ENCODE measurements at places on chromosomes 16 and 17. TPM values are rescaled to one million over a fixed set of nuclear protein-coding genes. Genes with fewer than 3 reads are reported as not detected.
A peak's percentile ranks its signal among the peaks of the same experiment; 100 is the strongest.

DNA sequence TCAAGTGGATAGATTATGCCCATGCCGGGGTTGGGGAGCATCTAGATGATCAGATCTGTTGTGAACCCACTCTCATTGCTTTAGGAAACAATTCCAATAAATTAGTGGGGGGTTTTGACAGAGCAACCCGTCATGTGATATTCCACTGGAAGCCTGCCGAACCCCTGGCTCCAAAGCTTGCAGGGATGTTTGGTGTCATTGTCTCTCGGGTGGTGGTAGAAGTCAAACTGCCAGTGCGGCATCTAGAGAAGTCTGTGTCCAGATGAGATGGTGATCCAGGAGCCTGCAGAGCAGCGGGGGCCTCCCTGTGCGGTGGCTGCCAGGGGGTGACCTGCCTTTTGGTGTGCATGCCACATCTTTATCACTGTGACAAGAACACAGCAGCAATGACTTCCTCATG, 91.7 kb downstream of the SHISA6 start:
- no peaks in the 10 kb centered on the region for H3K4me1 ChIP-seq
- H3K36me3 ChIP-seq, result no peaks in the 10 kb centered on the region
- no peaks in the 10 kb centered on the region for H3K27me3 ChIP-seq
- DNase-seq, result no peak
- no peak overlapping the region for H3K27ac ChIP-seq

DNA sequence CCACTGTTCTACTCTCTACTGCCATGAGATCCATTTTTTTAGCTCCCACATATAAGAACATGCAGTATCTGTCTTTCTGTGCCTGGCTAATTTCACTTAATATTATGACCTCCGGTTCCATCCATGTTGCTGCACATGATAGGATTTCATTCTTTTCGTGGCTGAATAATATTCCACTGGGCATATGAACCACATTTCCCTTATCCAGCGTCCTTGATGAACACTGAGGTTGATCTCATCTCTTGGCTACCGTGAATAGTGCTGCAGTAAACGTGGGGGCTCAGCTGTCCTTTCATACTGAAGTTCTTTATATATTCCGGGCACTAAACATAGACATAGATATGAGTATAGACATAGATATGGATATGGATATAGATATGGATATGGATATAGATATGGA, 109.3 kb upstream of the TNRC6C start:
- no peak overlapping the region for H3K4me3 ChIP-seq
- no peak overlapping the region for H3K27ac ChIP-seq
- no peak for DNase-seq
- H3K4me1 ChIP-seq, result peaks cover 31% of the 10 kb centered on the region
- no peaks in the 10 kb centered on the region for H3K27me3 ChIP-seq
- no peaks in the 10 kb centered on the region for H3K36me3 ChIP-seq

- H3K27ac ChIP-seq, result no peak overlapping the region
- H3K36me3 ChIP-seq, result no peaks in the 10 kb centered on the region
- H3K4me3 ChIP-seq, result no peak overlapping the region
- no peaks in the 10 kb centered on the region for H3K4me1 ChIP-seq
- H3K27me3 ChIP-seq, result no peaks in the 10 kb centered on the region
Observed at GRCh38 chr16:10514369-10515055, 65.9 kb downstream of the EMP2 start.

DNA sequence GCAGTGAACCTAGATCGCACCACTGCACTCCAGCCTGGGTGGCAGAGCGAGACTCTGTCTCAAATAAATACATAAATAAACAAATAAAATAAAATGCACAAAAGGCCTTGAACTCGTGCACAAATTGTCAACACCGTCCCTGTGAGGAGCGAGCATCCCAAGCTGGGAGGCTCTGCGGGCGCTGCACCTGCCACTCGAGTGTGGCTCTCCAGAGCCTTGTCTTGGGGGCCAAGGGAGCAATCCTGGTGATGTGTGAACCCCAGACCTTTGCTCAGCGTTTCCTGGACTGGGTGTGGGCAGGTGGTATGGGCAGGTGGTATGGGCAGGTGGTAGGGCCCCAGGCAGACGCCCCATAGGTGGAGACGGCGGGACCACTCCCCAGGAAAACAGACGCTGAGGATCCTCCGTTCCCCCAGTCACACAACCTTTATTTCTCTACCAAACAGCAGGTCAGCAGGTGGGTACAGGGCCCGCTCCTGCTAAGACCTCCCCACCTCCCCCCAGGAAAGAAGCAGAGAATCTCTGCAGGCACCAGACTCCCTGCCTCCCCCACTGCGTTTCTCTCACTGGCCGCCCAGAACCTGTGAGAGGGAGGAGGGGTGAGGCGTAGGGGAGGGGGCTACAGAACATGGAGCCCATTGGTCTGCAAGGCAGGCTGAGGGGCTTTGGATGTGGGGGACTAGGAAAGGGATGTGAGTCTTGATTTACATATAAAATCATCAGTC, 7.4 kb upstream of the P2RX1 start:
- H3K27me3 ChIP-seq, result no peaks in the 10 kb centered on the region
- DNase-seq, result no peak
- no peak overlapping the region for H3K4me3 ChIP-seq
- no peak overlapping the region for H3K27ac ChIP-seq

DNA sequence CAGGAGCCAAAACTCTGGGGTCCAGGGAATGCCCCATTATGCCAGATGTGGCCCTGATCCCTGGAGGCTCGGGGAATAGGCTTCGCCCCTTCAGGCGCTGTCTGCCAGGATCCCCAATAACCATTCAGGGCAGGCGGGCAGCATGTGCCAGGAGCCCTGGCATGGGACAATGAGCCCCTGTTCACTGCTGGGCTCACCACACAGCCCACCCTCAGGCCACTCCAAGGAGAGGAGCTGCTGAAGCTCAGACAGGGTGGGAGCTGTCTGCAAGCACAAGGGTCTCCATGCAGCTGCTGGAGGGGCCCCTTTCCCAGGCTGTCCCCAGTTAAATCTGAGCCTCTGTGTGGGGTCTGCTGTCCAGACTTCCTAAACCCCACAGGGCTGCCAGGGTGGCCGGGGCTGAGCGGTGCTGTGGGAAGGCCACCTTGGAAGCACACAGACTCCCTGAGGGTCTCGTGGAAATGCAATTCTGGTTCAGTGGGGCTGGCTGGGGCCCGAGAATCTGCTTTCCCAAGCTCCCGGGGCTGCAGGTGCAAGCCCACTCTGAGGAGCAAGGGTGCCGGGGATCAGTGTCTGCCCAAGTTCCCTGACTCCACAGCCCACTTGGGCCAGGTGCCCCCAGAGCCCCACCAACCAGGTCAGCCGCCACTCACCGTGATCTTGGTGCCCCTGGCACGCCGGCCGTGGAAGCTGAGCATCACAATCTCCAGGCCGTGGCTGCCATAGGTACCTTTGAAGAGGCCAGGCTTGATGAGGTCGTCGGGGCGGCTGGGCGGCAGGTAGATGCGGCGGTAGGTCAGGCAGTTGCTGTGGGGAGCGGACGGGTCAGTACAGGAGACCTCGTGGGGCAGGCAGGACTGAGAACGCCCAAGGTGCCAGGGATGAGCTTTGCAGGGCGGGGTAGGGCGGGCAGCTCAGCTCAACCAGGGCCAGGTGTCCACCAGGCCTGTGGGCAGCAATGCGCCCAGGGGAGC, 17.7 kb upstream of the C16orf95 start:
- no peaks in the 10 kb centered on the region for H3K27me3 ChIP-seq
- H3K4me3 ChIP-seq, result no peak overlapping the region
- DNase-seq, result no peak
- no peak overlapping the region for H3K27ac ChIP-seq

DNA sequence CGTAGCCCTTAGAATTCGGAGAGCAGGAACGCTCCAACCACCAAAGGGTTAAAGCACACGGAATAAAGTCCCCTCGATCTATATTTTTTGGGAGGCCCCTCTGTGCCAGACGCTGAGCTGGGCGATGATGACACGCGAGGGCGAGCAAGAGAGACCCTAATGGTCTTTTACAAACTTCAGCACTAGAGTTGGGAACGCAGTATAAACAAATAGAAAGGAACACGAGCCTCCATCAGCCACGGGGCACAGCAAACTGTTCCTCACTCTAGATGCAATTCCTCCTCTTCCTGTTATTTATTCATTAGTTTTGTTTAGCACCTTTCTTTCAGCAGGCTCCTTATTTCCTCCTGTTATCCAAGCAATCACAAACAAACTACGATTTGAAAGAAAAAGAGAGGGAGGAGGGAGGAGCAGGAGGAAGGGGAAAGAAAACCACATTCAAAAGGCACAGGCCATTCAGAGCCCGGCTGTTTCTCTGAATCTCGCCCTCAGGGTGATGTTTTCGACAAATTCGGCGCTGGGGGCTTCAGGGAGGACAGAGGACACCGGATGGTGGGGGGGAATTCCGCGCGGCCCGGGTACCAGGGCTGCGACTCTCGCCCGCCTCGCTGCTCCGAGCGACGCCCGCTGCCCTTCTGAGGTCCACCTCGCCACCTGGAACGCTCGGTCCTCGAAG, 1.6 kb downstream of the TOX3 start:
- no peaks in the 10 kb centered on the region for H3K27me3 ChIP-seq
- no peak for DNase-seq
- no peaks in the 10 kb centered on the region for H3K4me1 ChIP-seq
- no peaks in the 10 kb centered on the region for H3K36me3 ChIP-seq
- no peak overlapping the region for H3K27ac ChIP-seq

DNA sequence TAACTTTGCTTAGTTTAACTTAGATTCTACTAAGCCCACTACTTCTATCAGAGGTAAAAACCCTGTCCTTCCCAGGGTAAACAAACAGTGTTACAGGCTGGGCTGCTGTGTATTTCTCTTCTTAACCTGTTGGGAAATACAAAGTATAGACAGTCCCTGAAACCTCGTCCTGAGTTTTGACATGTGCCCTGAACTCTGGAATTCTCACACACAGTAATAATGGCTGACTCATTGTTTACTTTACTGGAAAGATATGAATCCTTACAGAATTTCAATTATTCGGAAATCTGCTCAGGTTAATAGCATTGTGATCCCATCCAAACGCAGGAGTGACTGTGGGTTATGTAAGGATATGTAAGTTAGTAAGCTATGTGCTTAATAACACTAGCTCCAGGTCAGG, 199.1 kb downstream of the TMEM114 start:
- no peak overlapping the region for H3K27ac ChIP-seq
- H3K27me3 ChIP-seq, result no peaks in the 10 kb centered on the region
- no peak overlapping the region for H3K4me3 ChIP-seq
- H3K36me3 ChIP-seq, result no peaks in the 10 kb centered on the region

DNA sequence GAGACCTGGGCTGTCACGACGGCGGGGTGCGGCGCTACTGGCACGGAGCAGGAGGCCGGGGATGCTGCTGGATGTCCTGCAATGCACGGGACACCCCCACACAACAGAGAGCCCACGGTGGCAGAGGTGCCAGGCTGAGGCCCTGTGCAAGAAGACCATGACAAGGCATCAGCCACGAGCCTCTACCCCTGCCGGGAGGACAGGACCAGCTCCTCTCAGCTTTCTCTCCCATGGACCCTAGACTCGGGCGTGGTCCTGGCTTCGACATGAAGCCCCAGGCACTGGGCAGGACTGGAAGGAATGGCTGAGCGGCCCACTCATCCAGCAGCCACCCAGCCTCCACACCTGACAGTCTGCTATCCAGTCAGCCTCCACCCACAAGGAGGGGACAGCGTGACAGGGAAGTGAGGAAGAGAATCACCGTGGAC, 25.6 kb downstream of the SLC7A5 start:
- H3K4me1 ChIP-seq, result peaks cover 12% of the 10 kb centered on the region
- no peak overlapping the region for H3K4me3 ChIP-seq
- no peak overlapping the region for H3K27ac ChIP-seq
- H3K36me3 ChIP-seq, result peaks cover 16% of the 10 kb centered on the region

DNA sequence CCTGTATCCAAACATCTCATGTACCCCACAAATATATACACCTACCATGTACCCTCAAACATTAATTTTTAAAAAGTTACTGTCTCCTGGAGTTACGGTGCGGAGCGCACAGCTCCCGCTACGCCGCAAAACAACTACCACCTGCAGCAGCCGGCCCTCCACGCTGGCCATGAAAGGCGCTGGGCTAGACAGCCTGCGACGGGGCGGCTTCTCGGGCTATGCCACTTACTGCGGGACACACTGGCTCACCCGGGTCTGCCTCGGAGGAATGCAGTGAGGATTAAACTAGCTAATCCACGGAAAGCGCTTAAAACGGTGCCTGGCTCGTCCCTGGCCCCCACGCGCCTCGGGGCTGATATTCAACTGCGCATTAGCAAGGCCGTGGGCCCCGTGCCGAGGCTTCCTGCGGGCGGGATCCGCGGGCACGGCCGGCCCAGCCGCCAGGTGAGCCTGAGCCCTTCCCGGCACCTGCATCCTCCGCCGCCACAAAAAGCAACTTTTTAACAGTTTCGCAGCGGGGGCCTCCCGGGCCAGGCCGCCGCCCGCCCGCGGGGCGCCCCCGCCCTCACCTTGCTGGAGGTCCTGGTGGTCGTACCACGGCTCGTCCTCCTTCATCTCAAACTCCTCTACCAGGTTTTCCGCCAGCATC, 633 bp downstream of the CDR2 start:
- no peaks in the 10 kb centered on the region for H3K27me3 ChIP-seq
- peak; percentile 38 for DNase-seq
- H3K27ac ChIP-seq, result peak overlapping the region; percentile 81
- H3K4me3 ChIP-seq, result peak overlapping the region; percentile 79
- no peaks in the 10 kb centered on the region for H3K36me3 ChIP-seq

DNA sequence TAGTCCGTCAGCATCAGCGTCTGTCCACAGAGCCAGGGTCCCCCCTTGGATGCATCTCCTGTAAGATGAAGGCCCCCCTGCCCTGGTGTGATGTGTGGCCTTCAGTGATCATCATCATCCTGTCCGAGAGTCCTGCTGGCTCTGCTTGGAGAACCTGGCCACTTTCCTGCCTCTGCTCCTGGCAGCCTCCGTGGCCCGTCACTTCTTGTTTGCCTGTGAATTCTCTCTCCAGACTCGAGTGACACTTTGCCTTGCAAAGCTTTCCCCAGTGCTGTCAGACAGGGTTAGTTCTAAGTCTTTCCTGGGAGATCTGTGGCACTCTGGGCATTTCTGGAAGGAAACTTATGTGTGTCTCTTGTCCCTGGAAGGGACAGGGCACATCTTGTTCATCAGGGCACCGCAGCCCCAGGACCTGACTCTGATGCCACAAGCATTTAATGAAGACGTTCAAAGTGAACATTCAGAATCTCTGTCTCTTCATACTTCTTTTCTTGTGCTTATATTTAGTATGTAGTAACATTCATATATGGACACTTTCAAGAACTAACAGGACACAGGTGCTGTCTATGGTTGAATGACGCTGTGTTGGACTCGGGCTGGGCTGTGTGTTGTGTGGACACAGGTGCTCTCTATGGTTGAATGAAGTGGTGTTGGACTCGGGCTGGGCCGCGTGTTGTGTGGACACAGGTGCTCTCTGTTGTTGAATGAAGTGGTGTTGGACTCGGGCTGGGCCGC, 68.5 kb downstream of the RPTOR start:
- H3K36me3 ChIP-seq, result no peaks in the 10 kb centered on the region
- H3K4me3 ChIP-seq, result no peak overlapping the region
- peaks cover 24% of the 10 kb centered on the region for H3K4me1 ChIP-seq
- no peak overlapping the region for H3K27ac ChIP-seq

GRCh38 chr17:38564254-38564837, 41.4 kb downstream of the SRCIN1 start:
- peaks cover 83% of the 10 kb centered on the region for H3K27me3 ChIP-seq
- no peak overlapping the region for H3K4me3 ChIP-seq
- H3K27ac ChIP-seq, result no peak overlapping the region
- no peak for DNase-seq

GRCh38 chr17:77831474-77832179, 126.9 kb upstream of the TNRC6C start:
- no peaks in the 10 kb centered on the region for H3K36me3 ChIP-seq
- H3K27ac ChIP-seq, result no peak overlapping the region
- no peak for DNase-seq
- no peaks in the 10 kb centered on the region for H3K27me3 ChIP-seq
- H3K4me1 ChIP-seq, result peaks cover 26% of the 10 kb centered on the region

ZFHX3 gene
- polyA plus RNA-seq, result 0.13 TPM

KRT15 gene
- not detected for polyA plus RNA-seq

ITGA2B gene
- polyA plus RNA-seq, result 0.12 TPM

BCKDK gene
- 29.4 TPM for polyA plus RNA-seq

CFAP97D1 gene
- polyA plus RNA-seq, result not detected

MT1X gene
- 181 TPM for polyA plus RNA-seq
